ENCODE measurements at places on chromosomes 1 and 21.

DNA sequence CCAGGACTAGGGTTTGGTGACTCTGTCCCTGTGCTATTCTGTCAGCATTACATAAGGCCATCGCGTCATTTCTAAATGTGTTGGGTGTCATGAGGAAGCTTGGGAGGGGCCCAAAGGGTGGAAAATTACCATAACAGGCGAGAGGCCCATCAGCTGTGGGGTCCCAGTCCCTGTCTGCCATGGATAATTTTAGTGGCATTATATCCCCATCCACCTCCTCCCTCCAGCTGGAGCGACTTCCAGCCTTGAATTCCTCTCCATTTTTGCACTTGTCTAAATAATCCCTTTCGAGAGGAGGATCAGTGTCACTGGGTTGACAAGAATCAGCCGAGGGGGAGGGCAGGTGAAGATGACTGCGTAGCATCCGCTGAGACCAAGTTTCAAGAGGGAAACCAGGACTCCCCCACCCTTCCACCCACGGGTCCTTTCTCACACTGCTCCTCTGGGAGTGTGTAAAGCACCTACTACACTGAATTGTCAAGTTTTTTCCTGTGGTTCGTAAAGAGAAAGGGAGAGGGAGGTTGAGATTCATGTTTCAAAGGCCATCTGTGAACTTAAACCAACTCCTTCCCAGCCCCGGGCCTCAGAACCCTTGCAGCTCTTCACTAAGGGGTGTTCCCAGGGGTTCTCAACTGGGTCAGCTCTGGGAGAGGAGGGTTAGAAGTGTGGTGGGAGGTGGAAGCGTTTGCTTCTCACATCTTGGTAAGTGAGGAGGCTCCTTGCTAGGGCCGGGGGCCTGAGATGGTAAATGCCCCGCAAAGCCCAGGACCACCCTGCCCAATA is 29.2 kb downstream of the VASH2 start:
- no peak for DNase-seq

- DNase-seq = no peak
Observed at GRCh38 chr1:59703918-59704378, 110.8 kb upstream of the HOOK1 start.

- no peak for DNase-seq
Observed at GRCh38 chr1:114033961-114034360, 54.7 kb downstream of the OLFML3 start.

- no peak for DNase-seq
Observed at GRCh38 chr1:17673329-17674072, 81.6 kb upstream of the ACTL8 start.

GRCh38 chr1:1212780-1213344 is 1.1 kb downstream of the TNFRSF4 start:
- no peak for DNase-seq

GRCh38 chr1:156052862-156053767 is 483 bp downstream of the UBQLN4 start:
- peak; percentile 71 for DNase-seq

- no peak for DNase-seq
Observed at GRCh38 chr1:156200044-156200443, 6.1 kb downstream of the SLC25A44 start.

DNA sequence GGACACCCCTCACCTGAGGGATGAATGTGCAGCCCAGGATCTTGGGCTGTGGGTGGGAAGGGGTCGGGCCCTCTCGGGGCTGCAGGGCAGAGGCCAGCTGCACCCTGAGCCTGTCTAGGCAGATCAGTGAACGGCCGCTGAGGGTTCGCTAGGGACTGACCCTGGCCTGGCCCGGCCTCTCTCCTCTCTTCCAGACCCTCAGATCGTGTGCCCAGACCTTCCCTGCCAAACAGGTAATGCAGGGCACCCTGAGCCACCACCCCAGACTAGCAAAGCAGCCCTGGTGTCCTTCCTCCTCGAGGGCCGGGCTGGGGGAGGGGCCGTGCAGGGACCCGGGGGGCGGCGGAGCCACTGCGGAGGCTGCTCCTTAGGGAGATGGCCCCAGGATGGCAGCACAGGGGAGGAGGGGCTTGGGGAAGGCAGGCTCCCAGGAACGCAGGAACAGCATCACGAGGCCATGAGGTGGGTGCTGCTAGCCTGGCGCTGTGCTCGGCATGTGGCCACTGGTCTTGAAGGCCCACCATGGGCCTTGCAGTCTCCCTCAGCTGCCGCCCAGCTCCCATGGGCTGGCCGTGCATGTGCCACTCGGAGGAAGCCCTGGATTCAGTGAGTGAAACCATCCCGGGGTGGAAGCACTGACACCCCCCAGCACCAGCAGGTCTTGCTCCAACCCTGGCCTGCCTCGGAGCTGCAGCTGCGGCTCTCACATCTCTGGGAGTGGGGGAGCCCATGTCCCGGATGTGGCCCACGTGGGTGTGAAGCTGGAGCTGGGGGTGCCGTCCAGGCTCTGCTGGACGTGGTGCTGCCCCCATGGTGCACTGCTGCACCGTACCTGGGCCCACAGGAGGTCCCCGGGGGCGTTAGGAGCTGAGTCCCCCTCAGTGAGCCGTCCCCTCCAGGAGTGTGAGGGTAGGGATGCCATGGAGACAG is 28.7 kb downstream of the COL6A2 start:
- DNase-seq = peak; percentile 29

- no peak for DNase-seq
Observed at GRCh38 chr1:225865514-225865913, 16.7 kb downstream of the TMEM63A start.

GRCh38 chr1:235759336-235759735 is 107.4 kb downstream of the LYST start:
- DNase-seq = no peak

DNA sequence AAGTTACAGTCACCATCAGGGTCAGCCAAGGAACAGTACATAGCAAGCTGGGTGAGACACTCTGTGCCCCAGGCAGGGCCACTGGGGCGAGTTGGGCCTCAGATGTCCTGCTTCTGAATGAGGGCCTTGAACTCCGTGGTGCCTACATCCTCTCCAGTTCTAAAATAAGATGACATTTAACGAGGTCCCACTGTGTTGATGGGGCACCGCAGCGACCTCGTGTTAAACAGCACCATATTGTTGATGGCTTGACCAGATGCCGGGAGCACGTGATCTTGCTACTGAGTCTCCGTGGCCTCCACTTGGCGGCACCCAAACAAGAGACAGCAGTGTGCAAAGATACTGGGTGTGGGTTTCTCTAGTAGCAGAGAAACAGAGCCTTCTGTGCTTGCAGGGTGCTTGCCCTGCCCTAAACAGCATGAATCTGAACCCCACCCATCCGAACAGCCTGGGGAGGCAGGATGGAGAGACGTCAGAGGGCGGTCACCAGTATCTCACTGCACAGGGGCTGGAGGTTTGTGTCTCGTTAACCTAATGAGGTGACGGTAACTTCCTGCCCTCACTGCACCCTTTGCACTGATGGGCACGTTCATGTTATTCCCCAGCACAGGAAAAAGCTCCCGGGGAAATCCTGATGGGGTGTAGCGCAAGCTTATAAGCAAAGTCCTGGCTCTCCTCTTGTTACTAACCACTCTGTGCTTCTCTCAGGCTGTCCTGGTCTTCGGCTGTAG is 324.4 kb downstream of the AJAP1 start:
- no peak for DNase-seq

- DNase-seq = no peak
Observed at GRCh38 chr21:33244082-33244778, 14.5 kb downstream of the IFNAR2 start.

GRCh38 chr21:27164208-27165177 is 197.6 kb upstream of the ADAMTS5 start:
- DNase-seq = no peak

DNA sequence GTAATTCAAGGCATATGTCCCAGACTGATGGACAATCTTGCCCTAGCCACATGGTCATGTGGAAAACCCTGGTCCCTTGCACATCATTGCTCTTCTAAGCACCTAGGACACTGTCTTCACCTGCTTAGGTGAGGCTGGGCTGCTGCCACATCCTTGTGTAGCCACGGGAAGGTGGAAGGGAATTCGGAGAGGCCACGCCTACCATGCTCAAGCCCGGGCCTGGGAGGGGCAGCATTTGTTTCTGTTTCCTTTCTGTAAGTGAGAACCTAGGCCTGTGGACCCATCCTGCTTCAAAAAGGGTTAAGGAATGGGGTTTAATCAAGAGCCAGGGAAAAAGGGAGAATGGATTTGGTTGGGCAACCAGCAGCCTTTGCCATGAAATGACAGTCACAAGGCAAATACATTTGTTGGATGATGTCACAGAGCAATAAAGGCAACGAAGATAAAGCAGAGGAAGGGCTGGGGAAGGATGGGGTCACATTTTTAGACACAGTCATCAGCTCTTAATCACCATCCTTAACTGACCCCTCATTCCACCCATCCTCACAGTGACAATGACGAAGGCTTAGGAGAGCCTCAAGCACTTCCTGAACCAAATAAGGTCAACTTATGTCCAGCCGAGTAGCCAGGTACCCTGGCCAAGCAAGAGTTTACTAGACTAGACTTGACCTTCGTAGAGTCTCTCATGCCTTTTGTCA is 10.1 kb upstream of the LRRC38 start:
- DNase-seq = no peak

DNA sequence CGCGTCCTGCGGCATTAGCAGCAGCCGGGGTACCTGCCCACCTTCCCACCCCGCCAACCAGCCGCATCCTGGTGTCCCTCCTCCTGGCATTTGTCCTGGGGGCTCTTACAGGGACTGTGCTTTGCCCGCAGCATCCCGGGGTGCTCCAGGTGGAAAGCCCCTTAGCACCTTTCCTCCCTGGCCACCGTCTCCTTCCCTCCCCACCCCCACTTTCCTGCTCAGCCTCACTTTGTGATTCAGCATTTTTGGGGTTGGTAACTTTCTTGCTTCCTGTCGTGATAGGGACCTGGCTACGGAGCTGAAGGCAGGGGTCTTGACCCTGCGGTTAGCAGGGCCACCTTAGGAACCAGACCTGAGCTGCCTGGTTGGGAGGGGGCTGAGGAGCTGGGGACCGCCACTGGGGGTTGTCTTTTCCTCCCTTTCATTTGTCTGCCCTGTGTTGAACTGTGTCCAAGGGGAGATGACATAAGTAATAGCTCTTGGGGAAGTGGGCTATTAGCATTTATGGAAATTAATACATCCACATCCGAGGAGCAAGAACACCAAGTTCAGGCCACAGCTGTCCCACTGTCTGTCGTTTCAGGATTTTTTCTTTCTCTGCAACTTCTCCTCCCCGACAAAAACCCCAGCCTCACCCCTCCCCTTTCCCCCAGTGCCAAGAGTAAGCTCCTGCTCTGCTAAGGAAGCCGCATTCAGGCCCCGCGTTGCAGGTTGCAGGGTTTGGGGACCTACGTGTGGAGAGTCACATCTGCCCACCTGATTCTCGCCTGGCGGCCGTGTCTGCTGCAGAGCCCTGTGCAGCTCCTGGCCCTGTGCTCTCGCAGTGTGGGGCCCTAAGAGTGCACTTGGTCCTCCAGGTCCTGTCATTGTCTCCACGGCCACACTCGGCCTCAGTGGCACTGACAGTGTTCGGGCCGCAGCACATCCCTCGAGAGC is 1.6 kb upstream of the NPHP4 start:
- no peak for DNase-seq

- no peak for DNase-seq
Observed at GRCh38 chr1:205930799-205931281, 12.4 kb downstream of the SLC26A9 start.

DNA sequence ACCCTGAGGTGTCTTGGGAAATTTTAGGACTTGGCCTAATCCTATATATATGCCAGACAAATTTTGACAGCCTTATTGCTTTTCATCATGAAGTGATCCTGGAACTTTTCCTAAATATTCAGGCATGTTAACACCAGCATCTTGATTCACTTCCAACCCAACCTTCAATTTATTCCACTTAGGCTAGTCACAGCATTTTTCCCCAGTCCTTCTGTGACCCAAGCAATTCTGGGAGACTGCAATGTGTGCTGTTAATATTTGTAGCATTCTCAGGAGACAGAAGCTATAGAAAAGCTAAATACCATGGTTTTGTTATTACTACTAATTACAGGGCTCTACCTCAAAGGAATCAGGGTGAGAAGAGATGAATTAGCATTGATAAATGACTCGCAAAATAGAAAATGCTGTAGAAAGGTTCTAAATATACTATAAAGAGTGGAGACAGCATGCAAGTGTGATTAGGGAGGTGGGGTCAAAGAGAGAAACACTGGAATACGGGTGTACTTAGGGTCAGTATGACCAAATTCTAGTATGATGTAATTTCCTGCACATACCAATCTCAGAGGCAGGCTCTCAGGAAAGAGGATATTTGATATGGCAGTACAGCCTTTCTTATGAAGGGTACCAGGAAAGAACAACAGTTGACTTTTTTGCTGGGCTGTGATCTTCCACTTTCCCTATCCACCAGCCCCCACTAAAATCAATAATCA is 29.1 kb downstream of the PRRX1 start:
- no peak for DNase-seq

- no peak for DNase-seq
Observed at GRCh38 chr1:29415156-29415830, 179.0 kb downstream of the PTPRU start.

- no peak for DNase-seq
Observed at GRCh38 chr1:69377507-69377906, 190.2 kb upstream of the LRRC7 start.

- DNase-seq = no peak
Observed at GRCh38 chr1:226697151-226697928, 41.7 kb downstream of the ITPKB start.

- no peak for DNase-seq
Observed at GRCh38 chr1:209791920-209792319, 7.6 kb upstream of the C1orf74 start.

DNA sequence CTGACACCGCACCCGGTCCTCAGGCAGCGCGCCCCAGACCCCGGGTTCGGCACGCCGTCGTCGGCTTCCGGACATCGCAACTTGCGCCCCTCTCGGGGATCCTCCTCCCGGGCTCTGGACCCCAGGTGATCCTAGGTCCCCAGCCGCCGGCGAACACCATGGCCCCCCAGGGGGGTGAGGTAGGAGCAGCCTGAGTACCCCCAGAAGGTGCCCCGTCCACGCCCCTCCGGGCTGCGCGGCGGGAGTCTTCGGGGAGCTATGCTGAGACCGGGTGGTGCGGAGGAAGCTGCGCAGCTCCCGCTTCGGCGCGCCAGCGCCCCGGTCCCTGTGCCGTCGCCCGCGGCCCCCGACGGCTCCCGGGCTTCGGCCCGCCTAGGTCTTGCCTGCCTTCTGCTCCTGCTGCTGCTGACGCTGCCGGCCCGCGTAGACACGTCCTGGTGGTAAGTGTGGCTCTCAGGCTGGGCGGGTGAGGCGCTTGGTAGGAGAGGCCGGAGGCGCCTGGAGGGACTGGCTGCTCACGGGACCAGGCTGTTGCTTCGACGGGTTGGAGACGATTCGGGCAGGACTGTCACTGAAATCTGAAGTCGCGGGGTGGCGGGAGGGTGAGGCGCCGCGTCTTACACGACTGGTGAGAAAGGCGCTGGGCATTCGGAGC is 367 bp downstream of the WNT2B start:
- DNase-seq = peak; percentile 38

DNA sequence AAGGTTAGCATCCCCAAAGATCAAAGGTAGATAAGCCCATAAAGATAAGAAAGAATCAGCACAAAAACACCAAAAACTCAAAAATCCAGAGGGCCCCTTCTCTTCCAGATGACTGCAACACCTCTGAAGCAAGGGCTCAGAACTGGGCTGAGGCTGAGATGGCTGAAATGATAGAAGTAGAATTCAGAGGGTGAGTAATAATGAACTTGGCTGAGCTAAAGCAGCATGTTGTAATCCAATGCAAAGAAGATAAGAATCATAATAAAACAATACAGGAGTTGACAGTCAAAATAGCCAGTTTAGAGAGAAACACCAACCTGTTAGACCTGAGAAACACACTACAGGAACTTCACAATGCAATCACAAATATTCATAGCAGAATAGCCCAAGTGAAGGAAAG is 406.9 kb upstream of the CXADR start:
- no peak for DNase-seq

- no peak for DNase-seq
Observed at GRCh38 chr1:115694805-115695204, 53.0 kb downstream of the VANGL1 start.

GRCh38 chr1:24709791-24710441 is 35.3 kb upstream of the CLIC4 start:
- DNase-seq = no peak

Data from GM12892 (cell line).